ENCODE measurements at places on chromosomes 7 and 10.

DNA sequence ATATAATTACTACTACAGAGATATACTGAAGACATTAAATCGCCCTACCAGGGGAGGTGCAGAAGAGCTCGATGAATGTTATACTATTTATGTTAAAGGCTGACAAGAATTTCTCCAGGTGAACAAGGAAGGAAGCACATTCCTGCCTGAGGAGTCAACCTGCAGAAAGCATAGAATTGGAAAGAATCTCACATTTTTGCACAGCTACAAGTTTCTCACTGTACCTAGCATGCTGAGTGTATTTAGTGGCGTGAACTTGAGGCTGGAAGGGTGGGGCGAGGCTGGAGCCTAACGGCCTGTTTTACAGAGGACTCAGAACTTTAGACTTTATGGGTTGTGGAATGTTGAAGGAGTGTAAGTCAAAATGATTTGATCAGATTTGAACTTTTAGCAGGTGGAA is 373.6 kb upstream of the LRGUK start:
- no peak for DNase-seq

- DNase-seq = no peak
These were observed 42.7 kb upstream of the STEAP1B start for GRCh38 chr7:22542669-22543068.

DNA sequence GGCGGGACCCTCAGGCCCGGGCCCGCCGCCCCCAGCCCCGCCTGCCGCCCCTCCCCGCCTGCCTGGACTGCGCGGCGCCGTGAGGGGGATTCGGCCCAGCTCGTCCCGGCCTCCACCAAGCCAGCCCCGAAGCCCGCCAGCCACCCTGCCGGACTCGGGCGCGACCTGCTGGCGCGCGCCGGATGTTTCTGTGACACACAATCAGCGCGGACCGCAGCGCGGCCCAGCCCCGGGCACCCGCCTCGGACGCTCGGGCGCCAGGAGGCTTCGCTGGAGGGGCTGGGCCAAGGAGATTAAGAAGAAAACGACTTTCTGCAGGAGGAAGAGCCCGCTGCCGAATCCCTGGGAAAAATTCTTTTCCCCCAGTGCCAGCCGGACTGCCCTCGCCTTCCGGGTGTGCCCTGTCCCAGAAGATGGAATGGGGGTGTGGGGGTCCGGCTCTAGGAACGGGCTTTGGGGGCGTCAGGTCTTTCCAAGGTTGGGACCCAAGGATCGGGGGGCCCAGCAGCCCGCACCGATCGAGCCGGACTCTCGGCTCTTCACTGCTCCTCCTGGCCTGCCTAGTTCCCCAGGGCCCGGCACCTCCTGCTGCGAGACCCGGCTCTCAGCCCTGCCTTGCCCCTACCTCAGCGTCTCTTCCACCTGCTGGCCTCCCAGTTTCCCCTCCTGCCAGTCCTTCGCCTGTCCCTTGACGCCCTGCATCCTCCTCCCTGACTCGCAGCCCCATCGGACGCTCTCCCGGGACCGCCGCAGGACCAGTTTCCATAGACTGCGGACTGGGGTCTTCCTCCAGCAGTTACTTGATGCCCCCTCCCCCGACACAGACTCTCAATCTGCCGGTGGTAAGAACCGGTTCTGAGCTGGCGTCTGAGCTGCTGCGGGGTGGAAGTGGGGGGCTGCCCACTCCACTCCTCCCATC is 82.7 kb downstream of the PAX2 start:
- DNase-seq = no peak

- DNase-seq = no peak
These were observed 17.2 kb upstream of the MYL7 start for GRCh38 chr7:44158096-44158872.

- DNase-seq = no peak
These were observed 798.3 kb downstream of the NXPH1 start for GRCh38 chr7:9231630-9232121.

DNA sequence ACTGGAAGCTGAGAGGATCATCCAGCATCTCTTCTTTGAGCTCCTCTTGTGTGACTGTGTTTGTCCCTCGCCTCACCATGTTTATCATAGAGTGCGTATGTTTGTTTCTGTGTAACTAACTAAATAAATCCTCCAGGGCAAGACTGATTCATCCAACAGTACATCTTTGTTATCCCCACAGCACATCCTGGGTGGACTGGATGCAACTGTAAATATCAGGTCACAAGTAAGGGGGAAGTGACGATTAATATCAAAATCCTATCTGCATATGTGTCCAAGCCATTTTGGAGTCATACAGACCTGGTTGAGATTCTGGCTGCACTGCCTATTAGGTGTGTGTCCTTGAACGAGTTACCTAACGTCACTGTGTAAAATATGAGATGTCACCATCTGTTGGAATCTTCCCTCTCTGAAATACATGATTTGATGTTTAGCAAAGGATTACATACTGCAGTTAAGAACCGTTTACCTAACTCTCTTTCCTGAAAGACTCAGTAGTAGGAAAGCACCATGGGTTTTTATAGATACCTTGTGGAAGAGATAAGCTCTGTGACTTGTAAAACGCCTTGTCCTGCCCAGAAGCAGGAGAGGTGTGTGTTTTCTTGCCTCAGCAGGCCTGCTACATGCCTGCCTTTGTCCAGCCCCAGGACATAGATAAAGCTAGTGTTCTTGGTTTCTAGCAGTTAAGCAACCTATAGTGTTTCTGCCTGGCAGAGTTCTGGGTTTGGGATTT is 25.8 kb downstream of the WBP1L start:
- DNase-seq = no peak

DNA sequence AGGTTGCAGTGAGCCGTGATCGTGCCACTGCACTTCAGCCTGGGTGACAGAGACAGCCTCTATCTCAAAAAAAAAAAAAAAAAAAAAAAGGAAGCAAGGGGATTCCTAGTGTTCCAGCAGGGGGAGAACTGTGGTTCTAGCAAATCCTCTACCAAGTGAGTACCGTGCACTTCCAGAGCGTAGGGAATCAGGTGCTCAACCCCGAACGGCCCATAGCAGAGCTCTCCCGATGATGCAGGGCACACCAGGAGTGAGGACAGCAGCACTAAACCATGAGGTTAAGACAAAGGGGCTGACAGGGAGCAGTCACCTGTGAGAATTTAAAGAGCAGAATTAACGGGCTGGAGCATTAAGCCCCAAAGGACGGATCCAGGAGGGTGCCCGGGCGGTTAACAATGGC is 173.6 kb downstream of the PTPRN2 start:
- DNase-seq = no peak

DNA sequence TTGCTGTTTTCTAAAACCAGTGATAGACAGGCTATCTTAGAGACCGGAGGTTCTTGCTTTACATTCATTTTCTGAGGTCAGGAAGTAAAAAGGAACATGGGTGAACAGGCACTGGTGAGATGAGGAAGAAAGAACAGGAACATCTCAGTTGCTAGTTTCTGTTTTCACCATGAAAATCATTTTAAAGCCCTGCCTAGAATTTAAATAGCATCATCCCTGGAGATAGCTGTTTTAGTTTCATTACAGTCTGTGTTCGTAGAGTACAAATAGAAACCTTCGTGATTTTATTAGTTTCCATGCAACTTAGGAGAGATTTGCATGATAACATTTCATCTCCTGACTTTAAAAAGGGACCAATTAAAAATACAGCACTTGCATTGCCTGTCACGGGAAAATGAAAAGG is 14.7 kb downstream of the KCNMA1 start:
- no peak for DNase-seq

Data from type B pancreatic cell (in vitro differentiated cells).